M059J (cell line): ENCODE measurements at places on chromosomes 6 and 20. TPM values are rescaled to one million over a fixed set of nuclear protein-coding genes. Genes with fewer than 3 reads are reported as not detected.

DNA sequence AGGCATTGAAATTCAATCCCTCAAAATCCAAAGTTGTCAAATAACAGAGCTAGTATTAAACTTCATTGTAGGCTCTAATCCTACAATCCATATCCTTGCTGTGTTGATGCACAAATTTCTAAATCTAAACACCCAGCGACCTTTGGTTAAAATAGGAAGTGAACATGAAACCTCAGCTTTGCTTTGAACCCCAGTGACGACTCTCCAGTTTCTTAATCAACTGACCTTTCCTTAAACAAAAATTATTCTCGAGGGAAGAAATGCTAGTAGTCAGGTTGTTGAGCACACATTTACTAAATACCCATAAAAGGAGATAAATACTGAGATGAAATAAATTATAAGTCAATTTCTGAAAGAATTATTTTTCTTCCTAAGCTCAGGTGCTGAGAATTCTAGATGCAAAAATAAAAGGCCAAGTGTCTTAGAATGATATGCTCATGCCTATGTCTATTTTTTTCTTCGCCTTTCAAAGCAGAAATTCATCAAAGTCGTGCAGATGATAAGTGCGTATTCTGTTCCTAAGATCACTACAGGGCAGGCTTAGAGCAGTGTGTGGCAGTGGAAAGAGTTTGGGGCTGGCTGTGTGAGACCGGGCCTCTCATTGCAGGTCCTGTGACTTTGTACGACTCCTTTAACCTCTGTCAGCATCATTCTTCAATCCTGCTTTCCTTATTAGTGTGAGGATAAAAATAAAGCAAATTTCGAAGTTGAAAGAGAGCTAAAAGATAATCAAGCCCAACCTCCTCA, 208.7 kb downstream of the PRL start:
- DNase-seq = no peak

GRCh38 chr6:166032366-166033200, 135.1 kb downstream of the TBXT start:
- DNase-seq = peak; percentile 85

DNA sequence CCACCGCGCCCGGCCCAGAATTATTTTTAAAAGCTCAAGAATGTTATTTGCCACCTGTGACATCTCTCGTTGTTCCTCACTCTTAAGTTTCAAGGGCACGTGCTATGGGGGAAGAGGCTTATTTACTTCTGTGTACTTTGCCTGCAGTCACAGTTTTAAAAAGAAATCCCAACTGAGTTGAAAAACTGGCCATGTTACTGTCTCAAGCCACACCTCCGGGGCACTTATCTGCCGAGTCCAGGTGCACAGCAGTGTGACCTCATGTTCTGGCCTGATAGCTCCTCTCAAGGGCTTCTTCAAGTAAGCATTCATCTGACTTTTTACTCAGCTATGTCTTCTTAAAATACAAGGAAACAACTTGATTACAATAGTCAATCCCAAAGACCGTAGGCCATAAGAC, 34.5 kb downstream of the SHLD1 start:
- DNase-seq = no peak

DNA sequence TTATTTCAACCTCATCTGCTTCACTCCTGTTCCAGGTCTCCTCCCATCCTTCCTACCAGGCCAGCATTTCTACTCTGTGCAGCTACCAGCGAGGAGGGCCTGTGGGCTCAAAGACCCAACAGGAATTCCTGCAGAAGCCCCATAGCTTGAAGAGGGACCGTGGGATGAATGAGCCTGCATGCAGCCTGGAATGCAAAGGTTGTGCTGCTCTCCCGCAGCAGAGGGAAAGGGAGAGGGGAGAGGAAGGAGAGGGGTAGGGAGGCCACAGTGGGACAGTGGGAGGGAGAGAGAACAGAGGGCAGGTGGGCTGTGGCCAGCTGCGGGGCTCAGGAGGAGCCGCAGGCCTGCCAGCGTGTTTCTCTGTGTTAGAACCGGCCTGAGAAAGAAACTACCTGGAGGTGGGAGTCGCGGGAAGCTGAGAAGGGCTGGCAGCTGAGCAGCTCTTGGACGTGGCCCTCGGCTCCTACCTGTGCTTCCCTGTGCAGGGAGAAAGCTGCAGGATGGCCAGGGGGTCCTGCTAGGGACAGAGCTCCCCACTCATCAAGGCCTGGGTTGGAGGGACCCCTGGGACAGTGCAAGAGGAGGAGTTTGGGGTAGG, 66.1 kb upstream of the MLN start:
- DNase-seq = no peak

GRCh38 chr6:168619560-168620314, 178.8 kb downstream of the SMOC2 start:
- DNase-seq = no peak

GRCh38 chr6:144012534-144012933, 4.5 kb upstream of the PLAGL1 start:
- DNase-seq = peak; percentile 59

DNA sequence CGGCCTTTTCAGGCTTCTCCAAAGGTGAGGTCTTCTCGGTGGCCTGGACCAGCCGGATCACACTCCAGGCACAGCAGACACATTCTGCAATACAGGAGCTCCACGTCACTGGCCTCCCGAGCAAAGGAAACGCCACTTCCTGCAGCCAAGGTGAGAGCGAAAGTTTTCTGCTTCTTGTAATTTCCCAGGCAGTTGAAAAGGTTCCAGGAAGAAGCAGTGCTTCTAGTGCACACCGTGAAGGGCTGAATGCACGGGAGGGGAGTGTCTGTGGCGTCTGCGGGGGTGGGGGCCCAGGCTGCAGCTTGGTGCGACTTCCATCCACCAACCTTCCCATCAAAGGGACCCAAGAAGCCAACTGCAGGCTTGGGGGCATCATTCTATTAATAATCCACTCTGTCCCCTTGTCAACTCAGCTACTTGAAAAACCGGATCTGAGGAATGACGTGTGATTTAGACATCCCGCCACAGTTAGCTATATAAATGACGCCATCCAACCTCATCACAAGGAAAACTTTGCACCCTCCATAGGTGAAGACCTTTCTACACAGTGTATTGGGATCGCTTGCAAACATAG, 61.1 kb downstream of the NFATC2 start:
- DNase-seq = no peak

GRCh38 chr20:6767536-6768227, at the start of gene BMP2:
TSS of gene BMP2 (plus strand) at chr20:6767686. CDS start at chr20:6770127, 2,441 bp downstream.
- DNase-seq = peak; percentile 52

DNA sequence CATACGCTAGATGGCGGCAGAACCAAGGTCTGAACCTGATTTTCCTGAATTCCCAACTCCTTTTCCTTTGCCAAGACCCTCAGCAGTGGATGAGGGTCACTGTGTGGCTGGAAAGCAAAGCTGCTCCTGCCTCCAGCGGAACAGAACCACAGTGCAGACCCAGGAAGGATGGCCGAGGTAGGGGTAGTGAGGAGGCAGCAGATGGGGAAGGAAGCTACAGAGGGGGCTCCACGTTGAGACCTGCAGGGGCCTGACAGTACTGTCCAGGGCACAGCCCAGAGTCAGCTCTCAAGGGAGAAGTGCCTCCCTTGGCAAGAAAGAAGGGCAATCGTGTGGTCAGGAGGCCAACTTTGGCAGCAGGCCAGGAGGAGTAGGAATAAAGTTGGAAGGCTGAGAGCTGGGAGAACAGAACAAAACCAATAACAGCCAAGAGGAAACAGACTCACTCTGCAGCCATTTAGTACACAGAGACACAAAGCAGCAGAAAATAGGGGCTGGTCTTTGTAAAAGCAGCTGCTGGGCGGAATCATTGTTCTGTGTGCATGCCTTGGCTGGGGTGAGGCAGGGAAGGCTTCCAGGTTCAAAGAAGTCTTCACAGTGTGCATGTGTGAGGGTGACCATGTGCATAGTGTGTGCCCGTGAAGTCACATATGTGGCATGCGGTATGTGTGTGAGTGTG, 3.1 kb downstream of the GABRR2 start:
- DNase-seq = peak; percentile 84

GRCh38 chr6:75331151-75331550, 46.6 kb upstream of the TMEM30A start:
- DNase-seq = peak; percentile 64

- DNase-seq = no peak
Measured at GRCh38 chr20:36847009-36847709, 28.8 kb upstream of the TLDC2 start.

- no peak for DNase-seq
Measured at GRCh38 chr20:62543470-62544302, 67.9 kb upstream of the GATA5 start.

DNA sequence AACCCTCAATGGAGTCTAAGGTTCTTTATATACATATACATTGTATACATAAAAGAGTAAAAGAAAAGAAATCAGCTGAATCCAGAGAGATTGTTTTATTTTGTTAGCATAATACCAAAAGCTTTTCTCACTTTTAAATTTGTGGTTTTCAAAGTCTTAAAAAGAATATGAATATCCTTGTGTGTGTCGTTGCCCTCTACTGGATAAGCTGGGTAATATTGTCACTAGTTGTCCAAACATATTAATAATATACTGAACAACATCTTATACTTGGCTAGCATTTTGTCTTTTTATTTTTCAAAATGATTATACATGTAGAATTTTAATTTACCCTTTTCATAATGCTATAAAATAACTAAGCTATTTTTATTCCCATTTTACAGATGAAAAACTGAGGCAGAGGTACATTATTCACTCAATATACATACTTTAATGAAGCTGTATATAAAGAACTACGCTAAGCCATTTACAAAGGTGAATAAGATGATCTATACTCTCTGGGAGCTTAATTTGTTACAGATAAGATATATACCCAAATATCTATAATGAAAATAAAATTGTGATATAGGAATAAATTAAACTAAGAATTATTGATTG, 531.7 kb downstream of the TFAP2B start:
- peak; percentile 40 for DNase-seq

- DNase-seq = no peak
Measured at GRCh38 chr20:16590041-16590633, 16.9 kb upstream of the KIF16B start.

- DNase-seq = peak; percentile 1
Measured at GRCh38 chr6:49826743-49827406, 39.5 kb downstream of the CRISP1 start.

DNA sequence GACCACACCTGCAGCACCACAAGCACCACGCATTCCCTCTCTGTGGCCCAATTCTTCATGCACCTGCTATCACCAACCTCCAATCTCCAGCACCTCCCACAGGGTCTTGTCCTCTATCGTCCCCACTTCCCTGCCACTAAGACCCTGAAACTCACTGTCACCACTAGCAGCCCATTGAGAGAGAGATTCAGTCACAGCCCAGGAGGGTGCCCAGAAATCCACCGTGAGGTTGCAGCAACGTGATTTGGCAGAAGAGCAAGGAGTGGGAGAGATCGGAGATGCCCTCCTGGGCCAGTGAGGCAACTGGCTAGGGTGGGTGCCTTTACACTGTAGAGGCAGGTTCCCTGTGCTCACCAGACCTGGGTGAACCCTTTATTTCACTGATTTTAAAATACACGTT, 90.1 kb downstream of the ANKRD60 start:
- no peak for DNase-seq

DNA sequence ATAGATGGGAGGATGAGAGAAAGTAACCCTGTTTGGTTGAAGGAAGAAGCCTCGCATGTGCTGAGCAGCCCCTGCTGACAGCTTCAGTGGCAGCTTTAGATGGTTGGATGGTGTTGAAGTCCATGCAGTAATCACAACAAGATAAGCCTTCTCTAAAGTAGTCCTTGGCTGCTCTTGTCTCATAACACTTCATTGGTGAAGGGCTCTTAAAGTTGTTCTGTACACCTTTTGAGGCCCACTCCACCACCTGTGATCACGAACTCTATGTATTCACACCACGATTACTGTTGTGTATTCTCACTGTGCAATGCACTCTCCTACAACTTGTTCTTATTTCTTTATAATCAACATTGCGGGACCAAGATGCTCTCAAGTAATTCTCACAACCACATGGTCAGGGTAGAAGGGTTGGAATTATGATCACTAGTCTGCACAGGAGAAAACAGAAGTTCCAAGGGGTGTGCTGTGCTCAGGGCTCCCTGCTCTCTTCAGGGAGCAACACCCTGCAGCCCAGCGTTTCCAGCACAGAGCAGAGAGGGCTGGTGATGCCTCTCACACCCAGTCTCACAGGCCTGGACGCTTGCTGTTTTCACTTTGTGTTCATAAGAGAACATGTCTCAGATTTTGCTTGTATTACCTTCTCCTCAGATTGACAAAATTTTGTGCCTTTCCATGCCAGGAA, 294.4 kb downstream of the SMOC2 start:
- no peak for DNase-seq

DNA sequence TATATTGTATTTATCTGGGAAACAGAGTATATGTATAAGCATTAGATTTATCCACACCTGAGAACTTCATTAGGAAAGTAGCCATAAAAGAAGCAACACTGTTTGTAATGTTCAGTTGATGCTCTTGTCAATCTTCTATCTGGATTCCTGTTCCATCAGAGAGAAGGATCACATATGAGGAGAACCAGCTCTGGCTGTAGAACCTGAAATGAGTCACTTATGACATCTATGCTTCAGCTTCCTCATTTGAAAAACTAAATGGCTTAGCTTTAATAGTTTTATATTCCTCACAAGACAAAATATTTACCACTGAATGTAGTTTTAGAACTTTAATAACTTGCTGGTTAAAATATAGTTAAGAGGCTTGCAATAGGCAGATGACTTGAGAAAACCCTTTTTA, 144.7 kb downstream of the TASP1 start:
- DNase-seq = peak; percentile 7

DNA sequence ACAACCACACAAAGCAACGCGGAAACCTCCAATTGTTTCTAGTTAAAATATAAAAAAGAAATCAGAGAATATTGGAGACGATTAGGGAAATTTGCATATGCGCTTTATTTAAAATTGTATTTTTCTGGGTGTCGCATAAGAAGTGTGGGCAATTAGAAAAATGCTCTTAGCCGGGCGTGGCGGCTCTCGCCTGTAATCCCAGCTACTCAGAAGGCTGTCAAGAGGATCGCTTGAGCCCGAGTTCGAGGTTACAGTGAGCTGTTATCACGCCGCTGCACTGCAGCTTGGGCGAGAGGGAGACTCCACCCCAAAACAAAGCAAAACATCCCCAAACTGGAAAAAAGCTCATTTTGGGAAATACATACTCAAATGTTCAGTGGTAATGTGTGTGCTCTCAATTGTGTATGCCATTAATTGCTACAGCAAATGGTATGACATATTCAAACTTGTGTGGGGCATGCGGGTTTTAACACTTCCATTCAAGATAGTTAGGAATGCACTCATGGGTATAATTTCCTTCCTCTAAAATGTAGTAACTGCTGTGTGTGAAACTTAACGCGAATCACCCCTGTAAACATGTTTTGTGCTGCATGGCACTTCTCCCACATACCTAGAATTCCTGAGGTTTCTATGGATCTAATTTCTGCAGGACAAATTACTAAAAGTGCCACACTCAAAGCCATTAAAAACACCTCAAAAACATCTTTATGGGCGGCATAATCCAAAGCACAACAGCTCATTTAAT, 54.7 kb upstream of the HFE start:
- DNase-seq = peak; percentile 88

GRCh38 chr6:2684103-2684749, 66.5 kb downstream of the MYLK4 start:
- DNase-seq = peak; percentile 76

Gene BEND6
- 16.3 and 21.4 TPM in 2 replicates for total RNA-seq

Gene GPX5
- total RNA-seq = not detected in 2 replicates

Gene LRRC1
- total RNA-seq = 13.0 and 18.4 TPM in 2 replicates

Gene ADGB
- not detected in 2 replicates for total RNA-seq

Gene SLC4A11
- total RNA-seq = 0.54 and 1.2 TPM in 2 replicates

Gene EPHA7
- not detected in 2 replicates for total RNA-seq

Gene TRDN
- 0.05 and 0.12 TPM in 2 replicates for total RNA-seq

Gene EDN3
- total RNA-seq = not detected in 2 replicates

Gene SMIM26
- 222 and 278 TPM in 2 replicates for total RNA-seq

Gene NHLRC1
- 1.9 and 3.4 TPM in 2 replicates for total RNA-seq

Gene RPS6KA2
- 1.9 and 7.2 TPM in 2 replicates for total RNA-seq
